ENCODE measurements at places on chromosomes 3 and 15.

- DNase-seq = no peak
Observed at GRCh38 chr3:194804796-194805195, 119.1 kb downstream of the FAM43A start.

- no peak for DNase-seq
Observed at GRCh38 chr15:100092034-100092433, 249.7 kb downstream of the ADAMTS17 start.

DNA sequence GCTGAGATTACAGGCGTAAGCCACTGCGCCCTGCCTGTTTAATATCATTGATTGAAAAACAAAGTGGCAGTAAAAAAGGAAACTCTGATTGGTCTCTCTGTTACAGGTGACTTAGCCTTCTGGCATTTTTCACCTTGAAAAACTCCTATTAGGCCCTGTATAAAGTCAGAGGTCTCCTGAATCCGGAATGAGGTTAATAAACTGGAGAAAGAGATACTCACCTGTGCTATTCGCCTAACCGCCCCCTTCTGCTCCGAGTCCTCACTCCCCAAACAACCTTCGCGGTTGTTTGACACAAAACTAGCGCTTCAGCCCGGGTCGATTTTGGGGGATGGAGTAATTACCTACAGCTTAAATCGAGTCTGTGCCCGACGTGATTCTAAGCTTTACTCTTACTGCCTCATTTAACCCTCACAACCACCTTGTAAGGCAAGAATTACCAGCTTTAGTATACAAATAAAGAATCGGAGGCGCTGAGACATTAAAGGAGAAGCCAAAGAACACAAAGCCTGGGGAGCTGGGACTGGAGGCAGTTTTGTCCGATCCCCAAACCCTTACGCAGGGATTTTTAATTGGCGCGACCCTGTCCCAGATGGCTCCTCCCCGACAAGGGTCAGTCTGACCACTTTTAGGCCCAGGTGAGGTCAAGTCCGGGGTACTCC is 441 bp downstream of the CEP70 start:
- DNase-seq = peak; percentile 23

GRCh38 chr3:23041918-23042696 is 161.0 kb upstream of the UBE2E2 start:
- no peak for DNase-seq

DNA sequence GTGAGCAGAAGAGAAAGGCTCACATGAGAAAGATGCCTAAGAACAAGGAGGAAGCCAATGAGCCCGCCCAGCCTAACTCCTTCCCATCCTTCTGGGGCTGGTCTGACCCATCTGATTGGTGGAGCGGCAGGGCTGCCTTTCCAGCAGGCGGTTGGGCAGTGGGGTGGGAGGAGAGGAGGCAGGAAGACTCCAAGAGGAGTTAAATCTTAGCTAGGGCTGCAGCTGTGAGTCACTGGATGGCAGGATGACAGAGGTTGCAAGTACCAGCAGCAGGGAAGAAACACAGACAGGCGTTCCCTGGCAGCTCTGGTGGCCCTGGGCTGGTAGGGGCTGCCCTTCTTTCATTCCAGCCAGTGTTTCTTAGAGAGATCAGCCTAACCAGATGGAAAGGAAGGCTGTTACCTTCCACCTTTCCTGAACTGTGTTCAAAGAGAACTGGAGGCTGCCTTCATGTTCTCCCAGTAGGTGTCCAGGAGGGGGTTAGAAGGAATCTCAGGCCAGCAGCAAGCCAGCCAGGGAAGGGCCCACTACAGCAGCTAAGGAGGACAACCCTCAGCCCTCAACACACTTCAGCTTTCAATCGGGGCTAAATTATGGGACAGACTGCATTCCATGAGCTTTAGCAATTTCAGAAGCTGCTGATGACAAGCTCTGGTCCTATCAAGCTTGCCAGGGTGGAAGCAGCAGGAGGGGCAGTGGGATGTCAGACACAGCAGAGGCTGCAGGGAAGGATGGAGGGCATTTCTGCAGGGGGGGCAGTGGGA is 50.3 kb downstream of the CHSY1 start:
- DNase-seq = no peak

GRCh38 chr3:128709506-128710210 is 16.3 kb upstream of the RAB7A start:
- no peak for DNase-seq

DNA sequence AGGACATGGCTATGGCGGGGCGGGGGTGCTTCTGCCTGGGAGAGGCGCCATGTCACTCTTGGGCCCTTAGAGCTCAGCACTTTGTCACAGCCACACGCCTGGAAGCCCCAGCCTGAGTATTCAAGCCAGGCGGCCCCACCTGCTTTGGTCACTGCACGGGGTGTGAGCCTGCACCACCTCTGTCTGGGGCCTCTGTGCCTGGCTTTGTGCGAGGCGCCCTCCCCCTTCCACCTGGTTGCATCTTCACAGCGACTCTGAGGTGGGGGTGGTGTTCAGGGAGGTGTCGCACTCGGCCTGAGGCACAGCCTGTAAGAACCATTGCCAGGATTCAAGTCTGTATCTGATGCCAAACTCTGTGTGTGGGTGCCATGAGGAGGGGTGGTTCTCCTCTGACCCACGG is 24.1 kb downstream of the ACAD9 start:
- no peak for DNase-seq

- no peak for DNase-seq
Observed at GRCh38 chr15:76390571-76390970, 54.0 kb downstream of the ISL2 start.

DNA sequence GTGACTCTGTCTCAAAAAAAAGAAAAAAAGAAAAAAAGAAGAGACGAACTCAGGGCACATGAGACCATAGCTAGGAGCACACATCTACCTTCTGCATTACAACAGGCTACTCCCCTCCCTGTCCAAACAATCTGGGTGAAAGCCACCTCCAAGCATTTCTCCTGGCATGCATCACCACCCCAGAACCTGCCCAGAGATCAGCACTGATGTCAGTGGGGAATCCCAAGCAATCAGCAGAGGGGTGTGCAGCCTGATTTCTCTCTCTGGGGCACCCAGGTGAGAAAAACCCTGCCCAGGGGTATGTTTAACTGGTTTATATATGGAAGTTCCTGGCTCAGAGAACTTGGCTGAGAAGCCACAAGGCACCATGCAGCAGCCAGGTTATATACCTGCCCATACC is 59.4 kb downstream of the CDC25A start:
- no peak for DNase-seq

DNA sequence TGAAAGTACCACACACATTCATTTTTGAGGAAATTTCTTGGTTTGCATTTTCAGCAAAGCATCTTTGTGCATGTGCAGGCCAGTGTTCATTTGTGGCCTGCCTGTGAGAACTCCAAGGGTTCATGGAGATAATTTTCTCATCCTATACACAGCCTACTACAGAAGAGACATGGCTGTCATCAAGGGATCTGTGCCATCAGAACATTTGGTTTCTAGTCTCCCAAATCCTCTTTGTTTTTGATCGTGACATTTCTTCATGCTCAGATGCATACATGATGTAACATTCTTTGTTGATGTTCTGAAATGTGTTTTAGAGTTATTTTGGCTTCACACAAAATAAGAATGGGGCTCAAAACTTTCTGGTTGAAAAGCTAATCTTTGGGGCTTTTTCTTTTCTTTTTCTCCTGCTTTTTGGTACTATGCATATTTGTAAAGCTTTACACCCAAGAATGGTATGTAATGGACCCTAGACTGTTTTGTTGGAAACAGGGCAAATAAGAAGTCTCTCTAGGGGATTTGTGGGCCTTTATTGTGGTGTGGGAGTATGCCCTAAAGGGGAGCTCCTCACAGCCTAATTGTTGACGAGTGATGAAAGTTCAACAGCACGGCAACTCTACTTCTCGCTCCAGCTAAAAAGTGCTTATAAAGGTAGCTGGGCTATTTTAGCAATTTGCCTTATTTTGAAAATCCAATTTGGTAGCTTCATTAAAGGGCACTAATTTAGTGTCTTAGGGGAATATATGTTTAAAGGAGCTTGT is 3.2 kb upstream of the ARPP21 start:
- no peak for DNase-seq

DNA sequence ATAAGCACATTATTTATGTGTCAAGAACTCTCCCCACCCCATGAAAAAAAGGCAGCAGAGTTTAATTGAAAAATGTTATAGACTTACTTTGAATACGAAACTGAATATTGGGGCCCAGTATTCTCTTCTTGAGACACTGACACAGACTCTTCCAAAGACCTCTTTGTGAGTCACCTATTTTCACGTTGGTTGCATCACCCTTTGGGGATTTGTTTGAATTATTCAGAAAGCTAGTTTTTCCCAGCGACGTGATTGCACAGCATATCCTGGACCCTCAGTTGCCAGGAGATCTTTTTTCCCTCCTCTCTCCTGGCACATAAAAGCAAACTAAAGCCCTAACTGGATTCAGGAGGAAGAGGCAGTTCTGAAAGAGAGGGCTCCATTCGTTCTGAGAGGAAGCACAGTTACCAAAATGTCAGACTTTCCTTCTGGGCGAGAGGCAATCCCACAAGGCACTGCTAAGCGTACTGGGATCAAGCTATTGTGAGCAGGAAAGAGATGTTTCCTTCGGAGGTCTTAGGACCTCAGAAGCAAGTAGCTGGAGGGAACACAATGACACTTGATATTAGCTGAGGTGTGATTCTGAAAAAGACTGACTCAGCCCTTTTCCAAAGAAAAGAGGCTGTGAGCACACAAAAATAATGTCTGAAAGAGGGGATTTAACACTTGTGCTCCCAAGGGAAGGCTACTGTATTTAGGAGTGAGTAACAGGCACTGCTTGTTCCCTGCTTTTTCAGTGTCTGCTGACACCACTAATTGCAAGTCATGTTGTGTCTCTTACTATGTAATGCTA is 65.8 kb upstream of the CADPS start:
- no peak for DNase-seq

DNA sequence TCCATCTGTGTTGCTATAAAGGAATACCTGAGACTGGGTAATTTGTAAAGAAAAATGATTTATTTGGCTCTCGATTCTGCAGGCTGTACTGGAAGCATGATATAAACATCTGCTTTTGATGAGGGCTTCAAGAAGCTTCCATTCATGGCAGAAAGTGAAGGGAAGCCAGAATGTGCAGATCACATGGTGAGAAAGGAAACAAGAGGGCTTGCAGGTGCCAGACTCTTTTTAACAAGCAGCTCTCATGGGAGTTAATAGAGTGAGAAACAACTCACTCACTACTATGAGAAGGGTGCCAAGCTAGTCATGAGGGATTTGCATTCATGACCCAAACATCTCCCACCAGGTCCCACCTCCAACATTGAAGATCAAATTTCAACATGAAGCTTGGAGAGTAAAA is 247.2 kb downstream of the ZIC4 start:
- no peak for DNase-seq

DNA sequence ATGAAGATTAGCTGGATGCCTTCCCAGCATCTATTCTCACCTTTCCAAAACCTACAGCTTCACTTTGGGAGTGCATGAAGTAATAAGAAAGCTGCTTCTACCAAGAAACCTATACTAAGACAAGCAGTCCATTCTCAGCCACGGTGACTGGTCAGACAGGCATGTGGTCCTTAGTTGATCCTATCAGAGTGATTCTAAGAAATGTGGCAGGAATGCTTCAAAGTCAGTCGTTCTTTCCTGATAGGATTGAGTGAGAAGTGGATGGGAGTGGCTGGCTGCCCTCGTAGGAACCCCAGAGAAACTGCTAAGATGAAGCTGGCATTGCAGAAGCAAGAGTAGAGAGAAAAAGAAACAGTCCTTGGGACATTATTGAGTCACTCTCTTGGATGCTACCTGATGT is 16.6 kb downstream of the FOXB1 start:
- DNase-seq = no peak

DNA sequence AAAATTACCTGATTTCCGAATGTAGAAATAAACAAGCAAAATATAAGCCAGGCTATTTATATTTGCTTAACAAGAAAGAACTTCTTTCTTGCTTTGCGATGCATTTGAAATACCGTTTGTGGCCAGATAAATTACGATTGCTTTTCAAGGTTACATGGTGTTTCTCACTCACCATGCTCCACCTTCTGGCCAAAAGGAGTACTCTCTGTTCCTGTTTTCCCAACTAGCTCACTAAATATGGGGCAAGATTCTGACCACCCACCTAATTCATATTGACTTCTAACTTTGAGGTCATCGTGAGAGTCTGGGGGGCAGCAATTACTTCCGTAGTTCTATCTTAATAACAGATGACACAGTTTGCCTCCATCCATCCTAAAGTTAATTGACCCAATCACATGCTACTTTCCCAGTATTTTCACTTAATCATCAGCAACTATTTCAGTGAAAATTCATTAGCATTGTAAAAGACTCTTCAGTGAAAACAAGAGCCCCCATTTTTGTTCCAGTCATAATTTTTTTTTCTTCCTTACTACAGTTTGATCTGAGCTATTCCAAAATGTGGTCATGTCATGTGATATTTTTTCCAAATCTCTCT is 25.9 kb downstream of the ACP3 start:
- DNase-seq = no peak

DNA sequence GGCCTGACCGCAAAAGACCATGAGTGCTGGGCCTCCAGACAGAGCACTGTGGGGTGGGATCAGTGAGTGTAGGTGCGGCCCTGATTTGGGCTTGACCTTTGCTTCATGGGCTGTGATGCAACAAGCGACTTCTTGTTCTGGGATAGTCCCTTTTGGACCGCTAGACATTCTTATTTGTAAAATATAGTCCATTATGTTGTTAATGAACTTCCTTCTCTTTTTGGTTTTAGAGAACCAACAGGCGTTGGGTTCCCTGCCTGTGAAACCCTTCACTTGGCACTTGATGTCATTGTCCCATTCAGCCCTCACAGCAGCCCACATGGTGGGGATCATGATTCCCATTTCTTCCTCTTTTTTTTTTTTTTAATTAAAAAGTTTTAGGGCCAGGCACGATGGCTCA is 15.8 kb upstream of the TRH start:
- no peak for DNase-seq

- DNase-seq = no peak
Observed at GRCh38 chr3:190252080-190252479, 70.2 kb downstream of the CLDN1 start.

DNA sequence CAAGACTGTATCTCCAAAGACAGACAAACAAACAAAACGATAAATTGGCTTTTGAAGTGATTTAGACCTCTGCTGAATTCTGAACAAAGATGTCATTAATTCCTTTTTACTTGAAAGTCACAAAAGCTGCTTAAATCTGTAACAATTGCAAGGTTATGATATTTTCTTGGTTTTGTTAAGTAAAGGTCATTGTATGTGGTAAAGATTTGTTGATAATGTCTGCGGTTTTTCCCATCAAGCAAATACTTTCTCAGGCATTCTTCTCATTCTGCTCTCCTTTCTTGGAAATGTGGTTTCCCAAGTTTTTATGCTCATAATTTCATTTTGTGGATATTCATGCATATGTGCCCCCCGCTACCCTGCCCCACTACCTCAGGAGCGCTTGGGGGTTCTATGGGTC is 116.5 kb downstream of the SLMAP start:
- DNase-seq = no peak
